ENCODE measurements at places on chromosomes 1 and 21. TPM values are rescaled to one million over a fixed set of nuclear protein-coding genes. Genes with fewer than 3 reads are reported as not detected.

Gene LYST
- 118 TPM for total RNA-seq

Gene NUDC
- total RNA-seq, result 39.8 TPM

Gene IGFN1
- total RNA-seq, result 0.13 TPM

Gene C8B
- not detected for total RNA-seq

Gene TMCO1
- total RNA-seq, result 53.8 TPM

Gene SPRR2B
- not detected for total RNA-seq

Gene ARHGEF16
- total RNA-seq, result 8.1 TPM

Gene CACNA1S
- total RNA-seq, result not detected

Gene PRAMEF7
- not detected for total RNA-seq

Gene MYOG
- not detected for total RNA-seq

Measured in suprapubic skin (tissue), 4 donors.